ENCODE measurements at places on chromosomes 3 and 15.

GRCh38 chr3:124700880-124701684 lies 29.2 kb upstream of the UMPS start:
- peak; percentile 99 for DNase-seq

DNA sequence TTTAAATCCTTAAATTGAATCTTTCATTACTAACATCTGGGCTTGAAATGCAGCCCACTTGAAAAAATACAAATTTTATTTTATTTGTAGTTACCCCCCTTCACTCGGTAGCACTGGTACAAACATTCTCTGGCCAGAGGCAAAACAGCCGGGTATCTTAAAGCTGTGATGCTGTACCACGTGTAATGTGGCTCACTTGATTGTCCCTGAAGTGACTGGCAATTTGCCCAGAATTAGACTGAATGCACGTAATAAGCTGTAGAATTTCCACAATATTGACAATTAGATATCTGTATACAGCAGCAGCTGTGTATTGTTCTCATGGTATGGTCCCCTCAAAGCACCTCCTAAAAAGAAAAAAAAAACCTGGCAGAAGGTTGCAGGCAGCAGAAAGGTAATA lies 192.8 kb upstream of the TBC1D5 start:
- no peak for DNase-seq

DNA sequence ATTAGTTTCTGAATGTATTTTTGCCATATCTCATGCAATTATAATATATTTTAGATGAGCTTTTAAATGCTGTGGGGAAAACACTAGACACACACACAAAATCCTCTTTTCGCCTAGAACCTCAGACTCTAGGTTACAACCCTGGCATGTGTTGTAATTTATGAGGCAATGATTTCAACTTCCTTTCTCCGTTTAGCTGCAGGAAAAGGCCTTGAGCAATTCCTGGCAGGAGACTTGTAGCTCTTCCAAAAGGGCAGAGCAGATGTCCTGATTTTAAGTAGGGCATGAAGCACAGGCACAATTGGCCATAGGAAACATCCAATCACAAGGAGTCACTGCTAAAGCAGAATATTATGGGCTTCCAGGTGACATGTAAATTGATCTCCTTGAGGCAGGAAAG lies 82.0 kb downstream of the GPR156 start:
- DNase-seq = no peak

DNA sequence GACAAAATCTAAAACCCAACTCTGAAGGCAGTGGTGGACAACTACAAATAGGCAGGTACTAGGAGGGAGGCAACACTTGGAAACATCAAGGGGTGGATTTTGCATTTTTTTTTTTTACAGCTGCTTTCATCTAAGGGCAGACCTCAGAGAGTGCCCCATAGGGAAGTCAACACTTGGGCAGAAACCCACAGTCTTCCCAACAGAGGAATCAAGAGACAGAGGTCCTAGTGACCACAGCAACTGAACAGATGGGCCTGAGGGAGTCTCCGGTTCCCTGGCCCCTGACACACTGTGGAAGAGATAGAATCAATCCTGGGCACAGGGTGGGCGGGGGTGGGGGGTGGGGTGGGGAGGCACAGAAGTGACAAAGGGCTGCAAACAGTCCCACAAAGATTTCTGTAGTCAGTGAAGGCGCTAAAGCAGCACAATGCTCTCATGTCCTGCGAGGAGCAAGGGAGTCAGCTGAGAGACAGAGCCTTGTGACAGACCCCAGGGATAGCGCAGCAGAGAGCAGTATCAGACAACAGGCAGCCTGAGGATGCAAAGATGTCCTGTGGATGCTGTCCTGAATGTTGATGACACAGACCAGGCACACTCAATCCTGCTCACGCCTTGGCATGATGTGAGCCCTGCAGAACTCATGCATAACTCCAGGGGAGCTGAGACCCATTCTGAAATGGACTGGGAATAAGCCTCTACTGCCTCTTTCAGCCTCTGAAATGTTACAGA lies 6.9 kb upstream of the RFTN1 start:
- DNase-seq = no peak

DNA sequence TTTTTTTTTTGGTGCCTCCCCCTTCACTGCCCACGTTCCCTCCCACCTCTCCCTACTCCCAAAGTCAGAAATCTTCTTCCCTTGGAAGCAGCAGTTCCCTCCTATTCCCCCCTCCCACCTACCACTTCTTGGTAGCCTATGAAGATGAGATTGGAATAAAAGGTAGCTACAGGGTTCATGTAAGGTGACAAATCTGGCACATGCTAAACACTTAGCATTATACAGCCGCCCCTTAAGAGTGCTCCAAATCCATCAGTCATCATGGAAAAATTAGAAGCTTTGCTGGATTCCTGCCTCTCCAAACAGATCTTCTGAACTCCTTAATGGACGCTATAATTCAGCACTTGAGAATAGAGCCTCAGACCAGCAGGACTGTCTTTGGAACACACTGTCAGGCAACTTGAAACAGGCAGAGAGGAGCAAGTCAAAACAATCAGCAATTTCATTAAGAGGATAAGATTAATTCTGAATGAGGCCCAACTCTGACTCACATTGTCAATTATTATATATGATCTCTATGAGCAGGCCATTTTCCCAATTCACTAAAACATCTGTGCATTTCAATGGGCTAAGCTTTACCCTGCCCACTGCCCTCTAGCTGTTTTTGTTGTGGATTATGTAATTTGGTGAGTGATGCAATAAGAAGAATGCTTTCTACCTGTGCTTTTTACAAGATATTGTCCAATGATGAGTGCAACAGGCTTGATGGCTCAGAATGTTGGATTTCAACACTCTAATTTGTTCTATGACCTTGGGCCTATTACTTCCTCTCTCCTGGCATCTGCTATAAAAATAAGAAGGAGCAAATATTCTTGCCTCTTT lies 34.6 kb upstream of the SPRED1 start:
- no peak for DNase-seq

- no peak for DNase-seq
Measured at GRCh38 chr3:59153648-59154047, 103.8 kb upstream of the CFAP20DC start.

DNA sequence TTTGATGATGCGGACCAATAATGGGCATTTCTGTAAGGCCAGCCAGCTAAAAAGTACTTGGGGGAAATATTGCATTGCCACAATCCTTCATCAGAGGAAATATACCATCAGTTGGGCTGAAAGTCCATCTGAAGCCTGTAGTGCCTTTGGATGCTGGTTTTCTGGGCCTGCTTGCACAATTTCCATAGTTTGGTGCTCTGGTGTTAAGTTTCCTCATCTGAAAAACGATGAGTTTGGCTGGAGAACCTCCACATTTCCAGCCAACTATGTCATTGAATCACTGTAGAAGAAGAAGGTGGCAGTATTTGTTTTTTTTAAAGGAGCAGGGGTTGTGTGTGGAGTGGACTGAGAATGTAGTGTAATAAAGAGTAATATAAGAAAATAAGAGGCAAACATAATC lies 10.1 kb downstream of the CCNB2 start:
- DNase-seq = no peak

DNA sequence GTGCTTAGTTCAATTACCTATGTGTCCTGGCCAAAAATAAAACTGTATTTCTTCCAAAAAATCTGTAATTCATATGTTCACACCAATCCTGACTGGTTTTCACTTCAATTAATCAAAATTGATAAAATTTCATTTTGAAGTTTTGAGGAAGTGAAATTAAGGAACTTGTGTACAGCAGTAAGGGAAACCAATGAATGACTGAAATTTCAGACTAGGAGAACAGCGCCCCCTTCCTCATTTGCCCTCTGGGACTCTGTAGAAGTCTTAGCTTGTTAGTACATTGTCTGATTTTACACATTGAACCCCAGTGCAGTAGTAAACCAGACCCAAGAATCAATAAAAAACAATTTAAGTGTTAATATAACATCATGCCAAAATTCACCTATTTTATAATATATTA lies 495.3 kb upstream of the AGTR1 start:
- no peak for DNase-seq

GRCh38 chr3:127428344-127428997 lies 140.6 kb upstream of the PRR20G start:
- DNase-seq = no peak

GRCh38 chr3:118466795-118467330 lies 567.8 kb downstream of the IGSF11 start:
- DNase-seq = no peak

- DNase-seq = no peak
Measured at GRCh38 chr3:130709671-130710070, 37.0 kb downstream of the PIK3R4 start.

- no peak for DNase-seq
Measured at GRCh38 chr15:60218256-60218655, 179.5 kb downstream of the ANXA2 start.

- DNase-seq = no peak
Measured at GRCh38 chr3:179812096-179812382, 159.2 kb downstream of the USP13 start.

DNA sequence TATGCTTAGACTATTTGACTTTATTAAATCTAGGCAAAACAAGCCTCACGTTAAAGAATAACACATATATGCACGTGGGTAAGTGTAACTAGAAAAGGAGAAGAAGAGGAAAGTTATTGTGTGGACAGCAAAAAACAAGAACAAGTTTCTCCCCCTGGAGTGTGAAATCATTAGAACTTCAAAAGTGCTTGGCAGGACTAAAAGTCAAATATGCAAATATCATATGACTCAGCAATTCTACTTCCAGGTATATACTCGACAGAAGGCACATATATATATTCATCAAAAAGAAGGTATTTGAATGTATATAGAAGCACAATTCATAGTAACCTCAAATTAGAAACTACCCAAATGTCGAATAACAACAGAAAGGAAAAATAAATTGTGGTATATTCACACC lies 68.9 kb upstream of the STXBP5L start:
- DNase-seq = no peak

GRCh38 chr3:128482175-128482574 lies 10.8 kb downstream of the GATA2 start:
- DNase-seq = no peak

DNA sequence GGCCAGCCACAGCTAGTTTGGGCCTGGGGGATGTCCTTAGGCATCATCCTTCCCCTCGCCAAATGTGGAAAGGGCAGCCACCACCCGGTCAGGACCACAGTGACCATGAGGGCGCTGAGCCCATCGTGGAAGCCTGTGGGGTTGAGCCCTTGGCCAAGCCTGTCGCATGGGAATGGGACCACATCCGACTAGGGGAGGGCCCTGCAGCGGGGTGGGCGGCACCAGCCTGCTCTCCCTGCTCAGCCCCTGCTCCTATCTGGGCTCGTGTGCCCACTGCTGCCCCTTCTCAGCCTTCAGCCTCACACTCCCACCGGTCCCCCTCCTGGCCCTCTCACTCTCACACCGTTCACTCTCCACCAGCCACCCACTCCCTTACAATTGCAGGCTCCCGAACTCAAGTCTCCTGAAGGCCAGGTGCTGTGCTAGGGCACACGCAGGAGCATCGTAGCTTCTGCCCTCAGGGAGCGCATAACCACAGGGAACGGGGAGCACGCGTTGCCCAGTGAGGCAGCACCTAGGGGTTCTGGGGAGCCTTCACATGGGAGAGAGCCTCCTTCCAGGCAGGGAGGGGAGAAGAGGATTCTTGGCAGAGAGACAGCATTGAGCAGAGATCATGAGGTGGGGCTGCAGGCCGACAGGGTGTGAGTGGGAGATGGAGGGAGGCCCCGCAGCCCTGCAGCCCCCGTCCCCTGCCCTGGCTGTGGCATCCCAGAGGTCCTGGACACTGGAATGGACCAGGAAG lies 26.1 kb downstream of the LOXL1 start:
- no peak for DNase-seq

- DNase-seq = no peak
Measured at GRCh38 chr15:43213466-43213865, 7.4 kb downstream of the EPB42 start.

DNA sequence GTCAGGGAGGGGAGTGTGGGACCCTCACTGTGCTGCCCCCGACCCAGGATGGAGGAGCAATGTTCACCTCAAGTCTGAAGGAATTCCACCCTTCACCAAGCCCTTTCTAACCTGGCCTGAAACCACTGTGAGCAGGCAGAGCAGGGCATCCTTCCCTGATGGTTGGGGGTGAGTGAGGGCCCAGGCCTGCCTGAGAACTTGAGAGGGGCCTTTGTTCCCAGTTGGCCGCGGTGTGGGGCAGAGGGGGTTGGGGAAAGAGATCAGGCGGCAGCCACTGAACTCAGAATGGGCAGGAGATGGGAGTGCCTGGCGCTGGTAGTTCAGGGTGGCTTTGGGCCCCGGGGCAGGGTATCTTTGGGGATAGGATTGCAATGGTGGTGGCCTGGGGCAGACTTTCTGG lies 103.5 kb upstream of the RPL32 start:
- DNase-seq = no peak

DNA sequence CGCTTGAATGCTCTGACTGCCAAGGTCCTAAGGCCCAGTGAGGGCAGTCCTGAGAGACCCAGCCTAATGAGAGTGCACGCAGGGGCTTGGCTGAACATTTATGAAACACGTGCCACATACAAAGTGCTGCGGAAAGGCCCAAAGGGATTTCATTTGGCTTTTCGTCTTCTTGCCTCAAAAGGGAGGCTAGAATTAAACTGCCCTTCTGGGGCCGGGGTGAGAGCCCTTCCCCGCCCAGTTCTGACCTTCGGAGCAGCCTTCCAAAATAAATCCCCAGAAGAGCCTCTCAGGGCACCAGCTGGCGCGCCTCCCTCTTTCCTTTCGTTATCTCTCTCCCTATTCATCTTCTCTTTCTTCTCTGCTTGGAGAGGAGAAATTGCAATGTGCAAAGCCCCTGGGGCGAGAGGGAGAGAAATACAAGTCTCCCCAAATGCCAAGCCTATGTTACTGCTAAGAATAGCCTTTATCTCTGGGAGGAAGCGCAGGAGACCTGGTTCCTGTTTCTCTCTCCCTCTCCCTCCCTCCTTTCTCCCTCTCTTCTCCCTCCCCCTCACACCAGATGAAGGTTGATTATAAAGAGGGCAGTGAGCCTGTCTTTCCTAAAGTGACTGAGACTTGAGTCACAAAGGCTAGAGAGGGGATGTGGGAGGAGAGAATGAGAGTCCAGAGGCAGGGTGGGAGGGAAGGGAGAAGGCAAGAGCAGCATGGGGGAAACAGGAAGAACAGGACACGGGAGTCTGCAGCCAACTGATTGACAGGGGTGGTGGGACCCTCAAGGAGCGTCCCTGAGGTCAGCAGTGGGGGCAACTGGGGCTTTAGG lies 36.7 kb upstream of the NDUFB4 start:
- DNase-seq = peak; percentile 15

DNA sequence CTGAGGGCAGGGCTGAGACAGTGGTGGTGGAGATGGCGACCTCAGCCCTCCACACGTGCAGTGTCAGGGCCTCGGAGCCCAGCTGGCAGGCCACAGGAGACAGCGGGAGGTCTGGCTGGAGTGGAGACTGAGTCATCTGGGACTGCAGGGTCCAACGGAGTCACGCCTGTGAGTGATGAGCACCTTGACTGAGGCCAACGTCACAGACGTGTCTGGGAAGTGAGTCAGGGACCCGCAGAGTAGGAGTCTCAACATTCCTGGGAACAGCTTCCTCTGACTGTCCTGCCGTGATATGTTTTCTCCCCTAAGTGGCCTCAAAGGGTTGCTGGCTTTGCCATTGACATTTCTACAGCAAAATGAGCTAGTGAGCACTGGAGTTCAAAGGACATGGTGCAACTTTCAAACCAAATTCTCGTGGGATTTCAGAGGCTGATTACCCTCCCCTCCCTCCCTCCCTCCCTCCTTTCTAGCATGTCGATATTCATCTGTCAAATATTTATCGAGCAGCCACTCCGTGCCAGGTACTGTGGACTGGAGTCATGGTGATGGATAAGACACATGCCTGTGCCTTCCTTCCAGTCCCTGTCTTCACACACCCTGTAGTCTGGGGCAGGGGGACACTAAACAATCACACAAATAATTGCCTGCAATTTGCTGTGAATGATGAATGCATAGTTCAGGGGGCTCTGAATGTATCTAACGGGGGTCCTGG lies 53.3 kb upstream of the AMOTL2 start:
- peak; percentile 75 for DNase-seq

Measured in HepG2 (cell line).